ENCODE measurements at places on chromosomes 16 and 17.
A peak's percentile ranks its signal among the peaks of the same experiment; 100 is the strongest.

GRCh38 chr16:53859995-53860540 lies 156.1 kb downstream of the FTO start:
- DNase-seq: no peak

GRCh38 chr16:2426941-2427361 lies 2.3 kb upstream of the CCNF start:
- DNase-seq: no peak

GRCh38 chr17:76054112-76054476 lies 18.2 kb downstream of the SRP68 start:
- DNase-seq: no peak

GRCh38 chr16:69413045-69413664 lies 11.3 kb upstream of the CYB5B start:
- DNase-seq: no peak

GRCh38 chr16:6641091-6641490 lies 691.6 kb upstream of the RBFOX1 start:
- no peak for DNase-seq

DNA sequence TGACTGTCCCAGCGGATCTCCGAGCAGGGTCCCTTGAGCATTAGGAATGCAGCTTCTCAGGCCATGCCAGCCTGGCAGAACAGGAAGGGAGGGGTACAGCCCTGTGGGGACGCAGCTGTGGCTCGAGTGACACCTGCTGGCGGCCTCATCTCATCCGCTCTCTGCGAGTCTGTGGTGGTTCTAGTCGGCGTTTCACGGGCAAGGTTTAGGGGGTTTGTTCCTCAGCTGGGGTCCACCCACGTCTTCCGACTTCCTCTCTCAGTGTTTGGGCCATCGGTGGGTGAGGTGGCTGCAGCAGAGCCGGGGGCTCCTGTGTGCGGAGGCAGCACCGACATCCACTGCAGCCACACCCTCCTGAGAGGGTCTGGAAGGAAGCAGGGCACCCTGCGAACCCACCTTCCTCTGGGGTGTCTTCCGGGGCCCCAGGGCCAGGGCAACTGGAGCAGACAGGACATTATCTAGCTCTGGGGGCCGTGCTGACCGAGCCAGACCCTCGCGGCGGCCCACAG lies 33.3 kb downstream of the JPH3 start:
- DNase-seq: peak; percentile 72

GRCh38 chr16:25299792-25300590 lies 42.3 kb upstream of the ZKSCAN2 start:
- no peak for DNase-seq

DNA sequence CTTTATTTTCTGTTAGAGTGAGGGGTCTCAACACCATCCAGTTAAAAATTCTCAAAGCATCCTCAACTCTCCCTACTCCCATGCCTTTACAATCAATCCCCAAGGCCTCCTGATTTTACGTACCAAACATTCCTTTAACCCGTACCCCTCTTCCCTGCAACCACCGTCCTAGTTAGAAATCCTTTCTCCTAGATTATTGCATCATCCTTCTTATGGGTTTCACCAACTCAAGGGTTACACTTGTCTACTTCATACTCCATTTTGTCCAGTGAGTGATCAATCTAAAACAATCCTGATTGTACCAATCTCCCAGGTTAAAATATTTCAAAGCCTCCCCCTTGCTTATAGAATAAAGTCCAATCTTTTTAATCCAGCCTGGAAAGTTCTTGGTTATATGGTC lies 24.7 kb downstream of the SOX9 start:
- no peak for DNase-seq

DNA sequence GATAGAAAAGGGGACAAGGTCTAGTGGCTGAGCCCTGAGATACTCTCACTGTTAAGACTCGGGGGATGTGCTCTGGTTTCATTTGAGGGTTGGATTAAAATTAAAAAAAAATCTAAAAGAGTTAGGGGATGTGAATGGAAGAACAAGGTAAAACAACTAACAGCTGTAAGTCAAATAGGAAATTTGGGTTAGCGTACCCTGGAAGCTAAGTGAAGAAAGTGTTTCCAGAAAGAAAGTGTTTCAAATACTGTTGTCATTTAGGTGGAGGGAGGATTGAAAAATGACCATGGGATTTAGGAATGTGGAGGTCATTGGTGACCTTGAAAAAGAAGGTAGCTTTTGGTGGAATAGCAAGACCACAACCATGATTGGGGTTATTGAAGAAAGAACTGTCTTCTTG lies 37.7 kb downstream of the PPM1D start:
- DNase-seq: no peak

DNA sequence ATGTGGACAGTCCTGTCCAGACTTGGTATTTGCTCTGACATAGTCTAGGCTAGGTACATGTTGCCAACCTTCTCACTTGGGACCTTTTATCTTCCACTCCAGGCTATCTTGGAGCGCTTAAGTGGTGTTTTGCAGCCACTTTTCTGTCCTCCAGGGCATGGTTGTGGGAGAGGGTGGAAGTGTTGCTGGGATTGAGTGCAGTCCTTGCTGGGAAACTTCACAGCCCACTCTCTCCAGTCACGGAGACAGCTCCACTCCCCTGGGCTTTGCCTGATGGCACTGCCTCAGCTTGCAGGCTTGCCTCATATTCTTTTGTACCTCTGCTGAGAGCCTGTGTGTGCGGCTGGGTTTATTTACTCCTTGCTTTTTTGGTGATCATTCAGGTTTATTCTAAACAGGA lies 17.4 kb downstream of the RPA1 start:
- no peak for DNase-seq

DNA sequence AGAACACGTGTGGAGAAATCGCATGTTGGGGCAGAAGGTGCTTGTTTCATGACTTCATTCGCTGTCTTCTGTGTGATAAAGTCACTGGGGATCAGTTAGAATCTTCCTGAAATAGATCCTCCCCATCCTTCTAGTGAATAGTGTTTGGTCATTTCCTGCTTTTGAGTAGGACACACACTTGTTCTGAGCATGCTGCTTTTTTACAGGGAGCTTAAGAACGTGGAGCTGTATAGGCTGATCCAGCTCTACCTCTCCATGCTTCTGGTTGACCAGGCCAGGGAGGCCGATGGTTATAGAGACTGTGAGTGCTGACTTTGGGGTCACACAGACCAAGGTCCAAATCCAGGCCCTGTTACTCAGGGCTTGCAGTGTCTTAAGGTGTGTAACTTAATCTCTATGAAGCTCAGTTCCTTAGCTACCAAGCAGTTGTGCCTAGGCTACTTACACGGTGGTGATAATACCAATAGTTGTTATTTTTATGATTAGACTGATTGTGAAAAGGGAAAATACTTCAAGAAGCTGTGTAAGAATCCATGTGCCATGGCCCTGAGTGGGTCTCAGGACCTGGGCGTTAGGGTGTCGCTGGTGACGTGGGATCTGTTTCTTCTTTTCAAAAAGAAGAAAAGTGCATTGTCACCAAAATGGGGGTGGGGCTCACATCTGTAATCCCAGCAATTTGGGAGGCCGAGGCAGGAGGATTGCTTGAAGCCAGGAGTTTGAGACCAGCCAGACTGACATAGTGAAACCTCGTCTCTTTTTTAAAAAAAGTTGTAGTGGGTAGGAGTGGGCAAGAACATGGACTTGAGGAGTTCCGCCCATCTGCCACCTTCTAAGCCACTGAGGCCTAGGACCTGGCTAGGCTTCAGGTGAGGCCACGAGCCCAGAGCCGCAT lies 64.1 kb upstream of the LGALS9 start:
- no peak for DNase-seq

GRCh38 chr16:58511933-58512815 lies 3.1 kb upstream of the SETD6 start:
- peak; percentile 83 for DNase-seq

DNA sequence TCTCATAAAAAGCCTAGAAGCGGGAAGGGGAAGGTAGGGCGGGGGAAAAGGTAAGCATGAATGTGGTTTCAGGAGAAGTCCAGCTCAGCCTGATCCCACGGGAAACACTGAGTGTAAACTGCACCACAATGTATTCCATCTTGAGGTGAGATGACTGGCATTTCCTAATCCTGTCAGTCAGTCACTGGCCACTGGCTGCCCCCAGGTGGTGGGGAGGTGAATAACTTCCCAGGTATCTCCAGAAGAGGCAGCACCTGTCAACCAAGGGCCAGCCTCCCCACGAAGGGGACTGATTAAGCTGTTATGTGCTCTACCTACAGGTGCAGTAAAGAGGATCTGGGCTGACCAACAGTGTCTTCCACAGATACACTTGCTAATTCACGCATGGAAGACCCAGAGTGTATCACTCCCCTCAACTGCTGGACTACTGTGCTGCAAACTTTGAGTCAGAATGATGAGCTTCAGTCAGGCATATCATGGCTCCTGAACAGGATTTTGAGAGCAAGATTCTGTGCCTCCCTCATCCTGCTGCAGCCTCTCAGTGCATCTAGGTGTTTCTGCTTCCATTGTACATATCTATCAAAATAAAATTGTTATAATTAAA lies 108.5 kb upstream of the CCL2 start:
- peak; percentile 45 for DNase-seq

- peak; percentile 34 for DNase-seq
Measured at GRCh38 chr16:79093554-79093967, 507.0 kb downstream of the MAF start.

DNA sequence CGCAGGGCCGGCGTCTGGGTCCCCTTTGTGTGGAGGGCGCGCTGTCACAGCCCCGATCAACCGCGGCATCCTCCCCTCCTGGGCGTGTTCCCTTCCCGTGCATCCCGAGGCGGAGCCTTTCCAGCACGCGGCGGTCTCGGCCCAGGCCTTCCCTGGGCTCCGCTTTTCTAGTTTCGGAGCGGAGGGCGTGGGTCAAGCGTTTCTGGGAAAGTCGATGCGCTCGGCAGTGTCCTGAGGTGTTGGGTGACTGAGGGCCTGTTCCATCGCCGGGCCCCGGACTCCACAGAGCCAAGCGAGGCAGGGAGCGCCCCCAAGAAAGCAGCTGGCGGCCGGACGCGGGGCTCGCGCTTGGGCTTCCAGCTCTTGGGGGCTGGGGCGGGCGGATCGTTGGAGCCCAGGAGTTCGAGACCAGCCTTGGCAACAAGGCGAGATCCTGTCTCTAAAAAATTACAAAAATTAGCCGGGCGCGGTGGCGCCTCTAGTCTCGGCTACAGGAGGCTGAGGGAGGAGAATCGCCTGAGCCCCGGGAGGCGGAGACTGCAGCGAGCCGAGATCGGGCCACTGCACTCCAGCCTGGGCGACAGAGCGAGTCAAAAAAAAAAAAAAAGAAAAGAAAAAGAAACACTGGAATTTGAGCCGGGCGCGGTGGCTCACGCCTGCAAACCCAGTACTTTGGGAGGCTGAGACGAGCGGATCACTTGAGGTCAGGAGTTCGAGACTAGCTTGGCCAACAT lies 806 bp downstream of the IFT140 start:
- DNase-seq: no peak

DNA sequence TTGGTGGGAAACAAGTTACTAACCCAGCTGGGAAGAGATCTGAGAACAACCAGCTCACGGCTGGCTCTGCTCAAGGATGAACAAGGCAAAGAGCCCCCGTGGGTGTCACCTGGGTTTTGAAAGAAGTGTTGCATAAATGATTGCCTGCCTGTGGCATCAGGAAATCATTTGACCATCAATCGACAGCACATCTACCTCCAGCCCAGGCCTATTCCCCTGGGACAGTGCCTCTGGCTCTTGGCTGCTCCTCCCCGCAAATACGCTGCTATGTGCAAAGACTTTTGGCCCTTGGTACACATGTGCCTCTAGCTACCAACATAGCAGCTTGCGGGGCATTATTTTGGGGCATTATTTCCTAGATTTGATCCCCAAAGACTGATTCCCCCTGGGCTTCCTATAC lies 39.4 kb upstream of the SMPD3 start:
- DNase-seq: no peak

- DNase-seq: no peak
Measured at GRCh38 chr16:87000001-87000400, 317.2 kb downstream of the C16orf95 start.

DNA sequence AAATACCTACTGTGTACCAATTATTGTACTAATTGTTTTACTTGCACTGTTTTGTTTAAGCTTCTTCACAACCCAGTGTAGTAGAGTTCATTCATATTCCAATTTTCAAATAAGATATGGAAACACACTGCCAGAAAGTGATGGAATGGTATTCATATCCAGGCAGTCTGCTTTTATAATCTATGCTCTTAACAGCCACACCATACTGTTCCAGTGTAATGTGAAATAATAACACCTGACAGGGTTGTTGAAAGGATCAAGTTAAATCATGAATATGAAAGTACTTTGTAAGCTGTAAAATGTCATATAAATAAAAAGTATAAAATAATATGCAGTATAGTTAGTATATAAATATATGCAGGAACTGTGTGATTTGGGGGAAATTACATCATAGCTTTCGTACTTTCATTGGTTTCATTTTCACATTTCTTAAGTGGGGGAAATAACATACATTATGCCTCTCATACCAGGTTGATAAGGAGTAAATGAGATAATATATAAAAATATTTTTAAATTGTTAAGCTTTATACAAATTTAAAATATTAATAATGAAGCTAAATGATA lies 230.8 kb downstream of the TANC2 start:
- peak; percentile 5 for DNase-seq

- DNase-seq: no peak
Measured at GRCh38 chr17:71437166-71437565, 683.7 kb upstream of the SOX9 start.

DNA sequence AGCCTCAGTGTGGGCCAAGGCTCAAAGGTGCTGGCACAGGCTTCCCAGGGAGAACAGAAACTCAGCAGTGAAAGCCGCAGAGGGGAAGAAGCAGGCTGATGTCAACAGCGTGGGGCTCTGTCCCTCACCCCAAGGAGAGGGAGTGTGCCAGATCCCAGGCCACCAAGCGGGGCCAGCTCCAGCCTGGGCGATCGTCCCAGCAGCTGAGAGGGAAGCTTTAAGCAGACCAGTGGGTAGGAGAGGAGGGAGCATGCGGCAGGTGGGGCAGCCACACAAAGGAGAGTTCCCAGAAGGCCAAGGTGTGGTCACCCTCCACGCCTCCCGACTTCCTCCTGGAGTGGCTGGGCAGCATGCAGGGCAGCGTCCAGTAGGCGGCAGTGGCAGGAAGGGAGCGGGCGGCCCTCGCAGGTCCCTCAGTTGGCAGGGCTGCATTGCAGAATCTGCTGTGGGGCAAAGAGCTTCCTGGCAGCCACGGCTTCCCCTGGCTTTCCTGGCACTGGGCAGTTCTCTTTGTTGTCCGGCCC lies 6.0 kb downstream of the SYNGR2 start:
- no peak for DNase-seq

DNA sequence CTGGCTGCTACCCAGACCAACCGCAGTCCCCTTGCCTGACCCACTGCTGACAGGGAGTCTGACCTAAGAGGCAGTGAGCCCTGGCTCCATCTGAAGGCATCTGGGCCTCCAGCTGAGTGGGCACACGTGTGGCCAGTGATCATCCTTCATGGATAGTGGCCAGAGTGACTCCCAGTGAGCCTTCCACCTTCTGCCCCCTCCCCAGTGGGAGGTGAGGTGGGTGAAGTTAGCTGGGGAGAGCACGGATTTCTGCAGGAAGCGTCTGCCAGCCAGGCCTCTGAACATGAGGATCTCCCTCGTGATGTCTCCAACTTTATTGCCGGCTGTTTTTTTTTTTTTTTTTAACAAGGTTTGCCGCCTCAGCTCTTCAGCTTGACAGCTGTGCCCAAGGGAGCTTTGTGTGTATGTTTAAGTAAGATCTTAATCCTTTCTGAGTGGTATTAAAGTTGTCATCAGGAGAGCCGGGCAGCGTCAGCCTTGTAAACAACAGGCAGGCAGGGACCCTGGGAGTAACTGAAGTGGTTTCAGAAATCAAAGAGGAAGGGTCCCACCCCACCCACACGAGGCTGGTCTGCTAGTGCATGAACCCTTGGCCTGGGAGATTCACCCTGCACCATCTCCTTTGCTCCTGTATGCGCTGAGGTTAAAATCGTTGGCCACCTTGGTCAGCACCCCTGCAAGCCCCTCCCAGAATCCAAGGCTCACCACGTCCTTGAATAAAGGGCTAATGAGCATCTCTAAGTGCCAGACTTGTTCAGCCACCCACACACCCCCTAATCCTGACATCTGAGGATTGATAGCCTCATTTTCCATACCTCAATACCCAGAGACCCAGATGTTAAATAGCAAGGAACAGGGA lies 33.3 kb downstream of the RHBDL3 start:
- no peak for DNase-seq

Measured in CD4-positive, alpha-beta T cell treated with Interleukin-12 subunit alpha and Interleukin-12 subunit beta, for 1 hour (primary cell).